Fibroblast of upper back skin (primary cell): ENCODE measurements at places on chromosomes 2 and 18.

- no peak for DNase-seq
Observed at GRCh38 chr2:216533609-216534008, 35.0 kb downstream of the RPL37A start.

GRCh38 chr2:72916743-72917137 lies 579 bp upstream of the EMX1 start:
- DNase-seq = no peak

GRCh38 chr2:172924097-172924660 lies 151.5 kb upstream of the MAP3K20 start:
- no peak for DNase-seq

DNA sequence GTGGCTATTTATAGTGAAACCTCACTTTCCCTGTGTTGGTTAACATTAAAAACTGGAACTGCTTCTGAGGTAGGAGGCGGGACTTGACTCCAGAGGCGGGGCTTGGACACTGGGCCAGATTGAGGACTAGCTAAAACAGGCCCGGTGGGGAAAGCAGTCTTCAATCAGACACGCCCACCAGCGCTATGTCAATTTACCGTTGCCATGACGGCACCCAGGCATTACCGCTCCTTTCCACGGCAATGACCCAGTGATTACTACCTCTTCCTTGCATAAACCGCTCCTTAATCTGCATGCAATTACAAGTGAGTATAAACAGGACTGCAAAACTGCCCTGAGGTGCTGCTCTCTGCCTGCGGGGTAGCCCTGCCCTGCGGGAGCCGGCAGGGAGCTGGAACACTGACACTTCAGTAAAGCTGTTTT lies 35.3 kb downstream of the LRRFIP1 start:
- peak; percentile 83 for DNase-seq

DNA sequence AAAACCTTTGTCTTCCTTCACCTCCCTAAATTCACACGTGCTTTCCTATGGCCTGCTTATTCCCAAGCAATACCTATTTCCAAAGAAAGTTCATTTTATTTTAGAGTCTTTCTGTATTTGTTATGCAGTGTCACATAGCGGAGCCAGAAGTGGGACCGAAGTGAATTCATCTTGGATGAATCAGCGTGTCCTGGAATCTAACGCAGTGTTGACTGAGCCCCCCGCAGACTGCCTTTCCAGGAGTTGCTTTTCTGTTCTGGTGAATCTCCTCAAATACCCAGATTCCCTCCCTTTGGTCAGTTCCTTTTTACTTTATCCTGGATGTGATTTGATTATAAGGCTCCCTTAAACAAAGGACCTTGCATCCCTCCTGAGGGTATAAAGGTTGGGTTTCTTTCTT lies 10.8 kb downstream of the ALPP start:
- DNase-seq = peak; percentile 67

DNA sequence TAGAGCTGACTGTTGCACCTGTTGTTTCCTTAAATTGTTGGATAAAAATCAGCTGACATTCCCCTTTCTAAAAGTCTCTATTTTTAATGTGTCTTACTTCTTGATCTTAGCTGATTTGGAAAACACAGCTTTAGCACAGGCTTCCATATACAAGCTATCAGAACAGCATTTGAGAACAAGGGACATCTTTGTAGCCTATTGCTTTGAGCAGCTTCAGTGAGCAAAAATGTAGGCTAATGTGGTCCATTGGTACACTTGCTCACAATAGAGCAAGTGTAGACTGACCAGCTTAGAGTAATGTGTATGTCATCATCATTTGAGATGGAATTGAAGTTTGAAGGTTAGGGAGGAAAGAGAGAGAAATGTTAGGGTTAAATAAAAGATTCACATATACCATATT lies 7.0 kb downstream of the INPP1 start:
- DNase-seq = no peak

DNA sequence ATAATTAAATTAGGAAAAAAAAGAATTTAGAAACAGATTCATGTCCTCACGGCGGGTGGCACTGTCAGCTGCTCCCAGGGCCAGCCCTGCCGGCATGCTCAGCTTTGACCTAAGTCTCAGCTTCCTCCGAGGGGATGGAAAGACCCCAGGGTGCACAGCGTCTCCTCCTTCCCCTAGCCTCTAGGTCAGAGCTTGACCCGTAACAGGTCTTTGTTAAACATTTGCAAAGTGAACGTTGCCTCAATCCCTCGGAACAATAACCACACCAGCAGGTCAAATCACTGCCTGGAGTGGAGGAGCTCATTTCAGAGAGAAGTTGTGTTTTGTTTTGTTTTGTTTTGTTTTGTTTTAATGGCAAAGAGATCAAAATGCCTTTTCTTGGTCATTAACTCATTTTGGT lies 171.3 kb downstream of the TMEM18 start:
- no peak for DNase-seq

DNA sequence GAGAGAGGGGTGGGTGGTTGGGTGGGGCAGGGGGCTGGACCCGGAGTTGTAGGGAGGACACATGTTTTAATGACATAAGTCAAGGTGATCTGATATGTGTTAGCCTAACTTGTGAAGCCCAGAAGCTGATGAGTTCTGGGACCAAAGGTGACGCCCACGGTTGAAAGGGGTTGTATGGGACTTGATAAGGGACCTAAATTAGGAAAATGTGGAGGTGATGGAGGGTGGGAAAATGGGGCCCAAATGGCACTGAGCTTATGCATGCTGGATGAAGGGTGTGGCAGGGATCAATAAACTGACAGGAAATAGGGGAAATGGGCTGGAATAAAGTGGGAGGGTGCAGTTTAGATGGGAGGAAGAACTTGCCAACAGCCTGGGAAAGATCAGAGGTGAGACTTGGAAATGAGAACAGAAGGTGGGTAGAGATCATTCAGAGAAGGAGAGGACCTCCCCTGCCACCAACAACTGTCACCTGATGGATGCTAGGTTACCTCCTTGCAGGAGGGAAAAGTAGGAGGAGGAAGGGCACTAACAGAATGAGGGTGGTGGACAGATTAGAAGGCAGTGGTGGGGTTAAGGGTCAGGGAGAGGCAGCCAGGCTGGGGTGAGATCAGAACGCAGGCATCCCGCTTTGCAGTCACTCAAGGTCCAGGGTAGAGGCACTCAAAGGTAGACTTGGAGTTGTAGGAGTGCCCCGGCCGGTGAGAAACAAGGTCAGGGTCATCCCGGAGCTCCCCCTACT lies 15.3 kb downstream of the WNT10A start:
- no peak for DNase-seq

DNA sequence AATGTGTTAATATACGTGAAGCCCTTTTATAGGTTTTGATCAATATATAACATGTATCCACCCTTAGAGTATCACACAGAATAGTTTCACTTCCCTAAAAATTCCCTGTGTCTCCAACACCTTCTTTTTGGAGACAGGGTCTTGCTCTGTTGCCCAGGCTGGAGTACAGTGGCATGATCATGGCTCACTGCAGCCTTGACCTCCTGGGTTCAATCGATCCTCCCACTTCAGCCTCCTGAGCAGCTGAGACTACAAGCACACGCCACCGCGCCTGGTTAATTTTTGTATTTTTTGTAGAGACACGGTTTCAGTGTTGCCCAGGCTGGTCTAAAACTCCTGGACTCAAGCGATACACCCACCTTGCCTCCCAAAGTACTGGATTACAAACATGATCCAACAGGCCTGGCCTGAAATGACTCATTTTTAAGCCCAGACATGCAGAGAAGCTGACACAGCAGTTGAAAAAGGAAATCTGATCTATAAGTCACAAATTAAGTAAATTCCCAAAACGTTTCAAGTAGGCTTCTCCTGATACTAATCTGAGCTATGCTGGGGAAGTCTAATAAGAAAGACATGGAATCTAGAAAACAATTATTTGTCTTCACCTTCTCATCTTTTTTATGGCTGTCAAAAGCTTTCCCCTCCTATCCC lies 2.9 kb downstream of the DUSP11 start:
- peak; percentile 37 for DNase-seq

GRCh38 chr18:57441071-57441794 lies 6.1 kb downstream of the ONECUT2 start:
- no peak for DNase-seq

DNA sequence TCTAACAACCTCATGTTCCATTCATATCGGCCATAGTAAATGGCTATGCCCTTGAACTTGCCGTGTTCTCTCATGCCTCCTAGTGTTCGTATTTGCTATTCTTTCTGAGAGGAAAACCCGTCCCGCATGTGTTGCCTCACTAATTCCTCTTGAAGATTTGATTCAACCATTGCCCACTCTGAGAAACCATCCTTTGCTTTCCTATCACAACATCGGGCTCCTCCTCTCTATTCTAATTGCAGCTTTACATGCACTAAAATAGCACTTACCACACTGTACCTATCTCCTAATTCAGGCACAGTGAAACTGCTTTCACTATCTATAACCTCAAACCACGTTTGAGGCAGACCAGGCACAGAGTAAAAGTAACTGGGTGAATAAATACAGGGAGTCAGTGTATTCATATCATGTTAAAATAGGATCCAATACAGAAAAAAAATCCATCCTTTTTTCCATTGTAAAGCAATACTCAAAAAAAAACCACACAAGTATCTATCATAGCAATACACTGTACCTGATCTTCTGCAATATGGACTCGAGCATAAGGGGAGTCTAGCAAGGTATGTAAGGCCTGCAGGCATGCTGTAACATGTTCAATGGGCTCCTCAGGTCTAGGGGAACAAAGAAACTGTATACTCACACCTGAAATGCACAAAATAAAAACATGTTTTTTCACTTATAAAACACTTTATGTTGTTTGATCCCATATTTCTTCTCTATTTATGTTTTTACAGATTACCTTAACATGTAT lies 39.0 kb upstream of the STRN start:
- peak; percentile 21 for DNase-seq

DNA sequence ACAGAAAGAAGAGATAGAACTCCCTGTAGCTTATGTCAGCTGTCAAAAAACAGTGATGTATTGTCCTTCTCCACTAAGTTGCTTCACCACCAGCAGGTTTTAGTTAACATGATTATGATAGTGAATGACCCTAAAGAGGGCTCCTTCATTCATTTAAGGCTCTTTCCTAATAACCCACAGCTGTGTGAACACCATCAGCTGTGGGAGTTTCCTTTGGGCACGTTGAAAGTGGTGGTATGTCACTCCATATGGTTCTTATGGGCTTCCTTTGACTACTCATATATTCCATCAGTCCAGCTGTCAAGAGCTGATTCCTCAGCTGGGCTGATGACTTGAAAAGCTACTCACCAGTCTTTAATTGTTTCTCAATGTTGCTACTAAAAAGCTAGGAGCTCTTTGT lies 210.3 kb downstream of the UBE2E3 start:
- DNase-seq = peak; percentile 87

DNA sequence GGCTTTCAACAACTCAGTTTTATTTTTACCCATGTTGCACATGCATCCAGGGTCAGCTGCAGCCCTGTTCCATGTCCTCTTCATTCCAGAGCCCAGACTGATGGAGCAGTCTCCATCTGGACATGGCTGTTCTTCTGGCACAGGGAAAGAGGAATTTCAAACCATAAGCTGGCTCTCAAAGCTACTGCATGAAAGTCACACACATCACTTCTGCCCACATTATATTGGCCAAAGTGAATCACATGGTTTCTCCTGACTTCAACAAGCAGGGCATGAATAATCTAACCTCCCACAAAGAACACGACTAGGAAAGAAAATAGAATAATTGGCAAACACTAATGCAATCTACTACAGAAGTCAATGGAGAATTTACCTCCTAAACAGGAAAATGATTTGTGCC lies 94.2 kb downstream of the FTCDNL1 start:
- DNase-seq = no peak

DNA sequence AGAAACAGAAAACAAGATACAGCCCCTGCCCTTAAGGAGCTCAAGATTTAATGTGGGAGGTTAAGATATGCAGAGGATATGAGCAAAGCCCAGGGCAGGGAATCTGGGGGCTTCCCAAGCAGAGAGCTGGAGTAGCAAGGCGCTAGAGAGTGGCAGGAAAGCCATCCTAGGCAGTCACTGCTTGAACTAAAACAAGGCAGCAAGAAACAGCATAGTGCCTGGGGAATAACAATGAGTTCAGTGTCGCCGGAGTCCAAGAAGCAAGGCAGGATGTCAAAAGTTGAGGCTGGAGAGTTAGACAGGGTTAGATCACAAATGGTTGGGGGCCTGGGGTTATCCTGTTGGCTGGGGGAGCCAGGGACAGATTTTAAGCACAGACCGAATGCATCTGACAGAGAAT lies 24.6 kb downstream of the CDH2 start:
- DNase-seq = no peak

- peak; percentile 64 for DNase-seq
Observed at GRCh38 chr2:152537081-152537651, 180.1 kb downstream of the PRPF40A start.

DNA sequence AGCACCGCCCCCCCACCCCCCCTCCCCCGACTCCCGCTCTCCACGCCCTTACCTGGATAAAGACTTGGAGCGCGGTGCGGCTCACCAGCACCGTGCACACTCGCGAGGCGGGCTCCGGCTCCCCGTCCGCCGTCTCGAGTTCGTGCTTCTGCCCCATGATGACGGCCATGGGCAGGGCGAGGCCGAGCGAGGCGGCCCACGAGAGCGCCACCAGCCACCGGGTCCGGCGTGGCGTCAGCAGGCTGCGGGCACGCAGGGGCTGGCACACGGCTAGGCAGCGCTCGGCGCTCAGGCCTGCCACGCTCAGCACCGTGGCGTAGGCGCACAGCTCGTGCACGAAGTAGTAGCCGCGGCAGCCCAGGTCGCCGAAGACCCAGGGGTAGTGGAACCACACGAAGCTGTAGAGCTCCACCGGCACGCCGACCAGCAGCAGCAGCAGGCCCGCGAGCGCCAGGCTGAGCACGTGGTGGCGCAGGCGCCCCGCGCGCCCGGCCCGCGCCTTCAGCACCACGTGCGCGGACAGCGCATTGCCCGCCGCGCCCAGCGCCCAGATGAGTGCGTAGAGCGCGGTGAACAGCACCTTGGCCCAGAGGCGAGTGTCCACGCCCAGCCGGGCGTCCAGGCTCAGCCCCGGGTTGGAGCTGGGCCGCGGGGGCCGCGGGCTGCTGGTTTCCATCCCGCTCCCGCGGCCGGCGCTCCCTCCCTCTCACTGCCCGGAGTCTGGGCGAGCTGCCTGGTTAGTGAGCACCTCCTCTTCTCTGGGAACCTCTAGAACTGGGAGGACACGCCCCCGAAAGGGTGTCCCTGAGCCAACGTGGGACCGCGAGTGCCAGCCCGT lies at the start of gene NTSR2:
Gene NTSR2, minus strand, starts transcription at position 742 of the 838 bp plus-strand sequence. Its CDS starts 66 bp downstream, at position 676.
- DNase-seq = peak; percentile 43

DNA sequence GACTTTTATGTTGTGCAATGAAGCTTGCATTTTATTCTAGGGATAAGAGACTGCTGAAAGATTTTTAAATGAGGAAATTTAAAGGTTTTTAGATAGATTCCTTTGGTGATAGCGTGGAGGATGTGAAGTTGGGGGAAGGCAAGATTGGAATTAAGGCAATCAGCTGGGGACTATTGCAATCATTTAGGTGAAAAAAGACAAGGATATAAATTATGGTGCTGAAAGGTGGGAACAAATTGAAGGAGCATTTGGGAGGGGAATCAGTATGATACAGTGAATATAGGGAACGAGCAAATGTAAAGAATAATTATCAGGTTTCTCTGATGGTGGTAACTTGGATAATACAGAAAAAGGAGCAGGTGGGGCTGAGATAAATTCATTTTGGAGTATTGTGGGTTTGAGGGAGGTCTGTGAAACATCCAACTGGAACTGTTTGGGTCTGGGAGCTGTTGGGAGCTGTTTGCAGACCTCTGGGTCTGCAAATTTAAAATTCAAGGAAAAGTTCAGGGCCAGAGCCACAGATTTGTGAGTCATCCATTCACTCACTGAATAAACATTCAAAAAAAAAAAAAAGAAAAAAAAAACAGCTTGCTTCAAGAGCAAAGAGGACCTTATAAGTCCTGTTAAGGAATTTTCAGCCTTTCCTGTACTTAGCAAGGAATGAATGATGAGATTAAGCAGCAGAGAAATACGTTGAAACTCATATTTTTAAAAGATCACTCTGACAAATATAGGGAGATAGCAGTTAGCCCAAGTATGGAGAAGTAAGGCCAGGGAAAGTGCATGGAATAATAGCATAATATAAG lies 257.5 kb upstream of the FN1 start:
- DNase-seq = peak; percentile 95
